CD14-positive monocyte (primary cell): ENCODE measurements at places on chromosomes 13 and 19.
A peak's percentile ranks its signal among the peaks of the same experiment; 100 is the strongest.

DNA sequence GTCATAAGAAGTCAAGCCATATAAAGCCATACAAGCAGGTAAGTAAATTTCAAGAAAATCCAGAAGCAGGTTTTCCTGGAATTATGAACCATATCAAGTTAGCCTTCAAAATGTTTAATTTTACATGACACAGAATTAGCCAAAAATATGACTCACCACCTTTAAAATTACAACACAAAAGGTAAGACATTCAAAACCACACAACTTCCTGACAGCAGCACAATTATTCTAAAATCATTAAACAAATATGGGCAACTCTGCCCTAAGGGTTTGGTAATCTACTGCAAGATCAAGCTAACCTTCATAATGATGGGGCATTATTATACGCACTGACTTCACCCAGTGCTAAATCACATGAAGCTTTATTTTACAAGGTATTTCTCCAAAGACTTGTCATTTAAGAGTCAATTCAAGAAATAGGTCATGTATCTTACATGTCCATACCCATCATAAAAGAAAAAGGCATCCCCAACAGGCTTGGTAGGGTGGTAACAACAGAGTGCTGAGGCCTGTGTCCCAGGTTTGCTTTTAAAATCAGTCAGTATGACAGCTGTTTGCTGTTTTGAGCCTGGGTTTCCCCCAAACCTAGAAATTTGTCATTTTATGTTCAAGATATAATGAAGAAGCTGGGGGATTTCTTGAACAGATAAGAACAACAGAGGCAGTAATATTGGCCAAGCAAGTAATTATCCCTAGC is 15.2 kb downstream of the RCBTB1 start:
- no peak for DNase-seq

GRCh38 chr13:39602614-39603366 is at the start of gene LHFPL6:
TSS of gene LHFPL6 (minus strand) at chr13:39603193.
- DNase-seq: peak; percentile 24

DNA sequence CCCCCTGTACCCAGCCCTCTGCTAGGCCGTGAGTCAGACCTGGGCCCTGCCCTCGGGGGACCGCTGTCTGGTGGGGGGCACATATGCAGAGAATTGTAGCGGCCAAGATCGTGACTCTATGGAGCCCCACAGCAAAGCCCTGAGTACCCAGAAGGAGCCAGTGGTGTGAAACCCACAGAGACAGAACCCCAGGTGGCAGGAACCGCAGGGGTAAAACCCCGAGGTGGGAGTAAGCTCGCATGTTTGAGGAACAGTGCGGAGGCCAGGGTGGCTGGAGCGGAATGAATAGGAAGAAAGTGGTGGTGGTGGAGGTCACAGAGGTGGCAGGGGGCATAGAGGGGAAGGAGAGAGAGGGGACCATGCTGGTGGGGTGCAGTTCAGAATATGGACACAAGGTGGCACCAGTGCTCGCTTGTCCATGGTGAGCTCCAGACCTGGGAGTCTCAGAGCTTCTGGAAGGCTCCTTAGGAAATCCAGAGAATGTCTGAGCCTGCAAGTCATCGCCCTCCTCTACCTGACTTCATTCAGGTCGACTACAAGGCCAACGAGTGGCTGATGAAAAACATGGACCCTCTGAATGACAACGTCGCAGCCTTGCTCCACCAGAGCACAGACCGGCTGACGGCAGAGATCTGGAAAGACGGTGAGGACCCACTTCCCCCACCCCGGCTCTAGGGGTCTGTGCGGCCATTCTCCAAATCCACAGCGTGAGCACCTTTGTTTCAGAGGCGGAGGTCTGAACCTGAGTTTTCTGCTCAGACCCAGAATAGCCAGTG is 48.9 kb downstream of the MYH14 start:
- no peak for DNase-seq

- no peak for DNase-seq
These were observed 1.1 kb upstream of the MED26 start for GRCh38 chr19:16628984-16629691.

GRCh38 chr19:1384478-1385110 is 887 bp downstream of the NDUFS7 start:
- DNase-seq: no peak

GRCh38 chr19:50020481-50020880 is 4.7 kb downstream of the VRK3 start:
- no peak for DNase-seq

GRCh38 chr13:100773923-100774663 is 99.5 kb upstream of the TMTC4 start:
- DNase-seq: no peak

GRCh38 chr19:27734496-27735220 is 1478.3 kb downstream of the UQCRFS1 start:
- DNase-seq: no peak

- DNase-seq: peak; percentile 68
These were observed 13.3 kb upstream of the CACNG6 start for GRCh38 chr19:53977991-53978731.

DNA sequence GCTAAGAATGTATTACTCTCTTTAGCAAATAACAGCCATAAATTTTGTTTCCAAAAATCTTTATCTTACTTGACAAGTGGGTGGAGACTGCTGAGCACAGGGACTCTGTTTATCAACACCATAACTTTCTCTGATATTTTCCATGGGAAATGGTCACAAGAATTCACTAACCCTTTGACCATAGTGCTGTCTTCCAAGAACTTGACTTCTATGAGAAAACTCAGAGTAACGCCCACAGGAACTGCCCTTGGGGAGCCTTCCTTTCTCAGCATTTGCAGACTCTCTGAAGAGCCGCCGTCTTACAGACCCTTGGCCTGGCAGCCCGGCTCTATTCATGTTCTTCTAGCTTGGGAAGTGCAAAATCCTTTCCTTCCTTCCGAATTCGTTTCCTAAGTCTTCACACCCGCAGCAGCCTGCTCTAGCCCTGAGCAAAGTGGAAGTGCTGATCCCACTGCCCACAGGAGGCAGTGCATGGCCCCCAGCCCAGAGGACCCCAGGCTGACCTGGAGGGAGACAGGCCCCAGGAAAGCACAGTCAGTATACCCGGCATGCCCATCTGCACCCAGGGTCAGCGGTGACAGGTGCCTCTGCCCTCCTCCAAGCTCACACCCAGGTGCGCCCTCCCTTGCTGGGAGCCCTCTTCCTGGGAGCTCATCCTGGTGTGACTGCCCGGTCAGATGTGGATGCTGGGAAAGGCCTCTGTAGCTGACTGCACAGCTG is 10.2 kb downstream of the GAS6 start:
- no peak for DNase-seq

DNA sequence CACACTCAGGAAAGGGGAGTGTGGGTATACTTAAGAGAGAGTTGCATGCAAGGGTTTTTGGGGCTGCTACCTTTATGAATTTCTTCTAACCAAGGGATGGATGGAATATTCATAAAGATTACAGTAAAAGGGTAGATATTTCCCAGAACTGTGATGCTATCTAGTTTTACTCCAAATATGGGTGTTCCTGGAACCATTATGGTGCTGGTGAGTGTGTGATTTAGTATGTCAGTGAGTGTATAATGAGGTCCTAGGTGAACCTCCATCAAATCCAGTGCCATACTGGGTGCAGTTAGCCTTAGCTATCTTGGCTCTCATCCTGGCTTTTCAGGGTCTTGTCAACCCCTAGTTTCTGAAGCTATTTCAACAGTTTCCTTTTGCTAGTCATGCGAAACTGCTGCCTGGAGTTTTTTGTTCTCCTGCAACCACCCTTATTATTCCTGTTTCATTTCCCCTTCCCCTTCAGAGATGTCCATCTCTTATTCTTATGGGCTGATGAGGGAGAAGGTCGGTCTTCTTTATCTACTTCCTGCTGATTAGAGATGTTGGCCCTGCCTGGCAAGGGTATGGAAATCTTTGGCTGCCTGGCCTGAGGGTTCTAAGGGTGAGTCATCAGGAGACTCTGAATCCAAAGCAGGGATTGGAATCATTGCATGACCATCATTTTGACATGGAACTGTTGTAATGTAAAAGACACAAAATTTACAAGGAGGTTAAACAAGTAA is 202.3 kb downstream of the NBEA start:
- DNase-seq: peak; percentile 51

DNA sequence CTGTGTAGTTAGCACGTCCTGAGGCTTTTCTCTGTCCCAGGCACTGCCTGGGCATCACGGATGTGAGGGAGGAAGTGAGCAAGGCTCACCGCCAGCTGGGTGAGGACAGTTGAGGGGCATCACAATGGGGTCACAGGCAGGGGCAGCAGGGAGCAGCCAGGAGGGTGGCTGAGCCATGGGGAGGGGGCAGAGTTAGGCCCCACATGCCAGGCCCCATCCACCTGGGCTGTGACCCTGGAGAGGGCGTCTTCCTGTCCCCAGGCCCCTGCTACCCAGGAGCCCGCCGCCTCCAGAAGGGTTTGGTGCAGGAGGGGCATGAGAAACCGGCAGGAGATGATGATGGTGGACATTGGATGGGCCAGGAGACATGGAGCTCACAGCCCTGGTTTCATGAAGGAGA is 56.8 kb upstream of the F7 start:
- DNase-seq: no peak

GRCh38 chr19:35130761-35131720 is 3.8 kb downstream of the LGI4 start:
- no peak for DNase-seq

- no peak for DNase-seq
These were observed 35.8 kb upstream of the TM9SF2 start for GRCh38 chr13:99465454-99465853.
